Stimulated activated CD8-positive, alpha-beta memory T cell treated with anti-CD3 and anti-CD28 coated beads, Interleukin-2, amount 100 ng/mL, for 1 hour (primary cell): ENCODE measurements at places on chromosomes 7 and 10.

- no peak for DNase-seq
Observed at GRCh38 chr7:8035647-8036518, 67.3 kb downstream of the GLCCI1 start.

DNA sequence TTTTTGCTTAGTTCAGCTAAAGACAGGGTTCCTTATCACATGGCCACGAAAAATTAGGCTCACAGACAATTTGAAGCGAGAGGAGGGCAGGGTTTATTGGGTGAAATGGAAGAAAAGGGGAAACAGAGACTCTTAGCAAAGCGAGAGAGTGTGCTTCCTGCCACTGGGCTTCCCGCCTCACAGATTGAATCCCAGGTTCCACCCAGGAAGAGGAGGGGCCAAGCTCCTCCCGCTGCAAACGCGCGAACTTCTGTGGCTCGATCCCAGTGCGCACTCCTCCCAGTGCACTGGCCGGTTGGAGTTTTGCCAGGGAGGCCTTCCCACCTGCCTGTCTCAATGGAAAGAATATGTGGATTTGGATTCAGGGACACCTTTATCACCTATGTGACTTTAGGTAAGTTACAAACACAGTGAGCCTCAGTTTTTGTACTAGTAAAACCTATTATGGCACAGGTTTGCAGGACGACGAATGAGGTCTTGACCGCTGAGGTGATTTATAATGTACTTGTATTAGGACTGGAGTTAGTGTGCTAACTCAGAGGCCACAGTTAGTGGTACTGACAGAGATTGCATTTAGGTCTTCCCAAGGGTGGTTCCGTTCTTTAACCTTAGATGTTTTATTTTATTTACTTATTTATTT, 48.5 kb upstream of the SP8 start:
- DNase-seq: no peak

DNA sequence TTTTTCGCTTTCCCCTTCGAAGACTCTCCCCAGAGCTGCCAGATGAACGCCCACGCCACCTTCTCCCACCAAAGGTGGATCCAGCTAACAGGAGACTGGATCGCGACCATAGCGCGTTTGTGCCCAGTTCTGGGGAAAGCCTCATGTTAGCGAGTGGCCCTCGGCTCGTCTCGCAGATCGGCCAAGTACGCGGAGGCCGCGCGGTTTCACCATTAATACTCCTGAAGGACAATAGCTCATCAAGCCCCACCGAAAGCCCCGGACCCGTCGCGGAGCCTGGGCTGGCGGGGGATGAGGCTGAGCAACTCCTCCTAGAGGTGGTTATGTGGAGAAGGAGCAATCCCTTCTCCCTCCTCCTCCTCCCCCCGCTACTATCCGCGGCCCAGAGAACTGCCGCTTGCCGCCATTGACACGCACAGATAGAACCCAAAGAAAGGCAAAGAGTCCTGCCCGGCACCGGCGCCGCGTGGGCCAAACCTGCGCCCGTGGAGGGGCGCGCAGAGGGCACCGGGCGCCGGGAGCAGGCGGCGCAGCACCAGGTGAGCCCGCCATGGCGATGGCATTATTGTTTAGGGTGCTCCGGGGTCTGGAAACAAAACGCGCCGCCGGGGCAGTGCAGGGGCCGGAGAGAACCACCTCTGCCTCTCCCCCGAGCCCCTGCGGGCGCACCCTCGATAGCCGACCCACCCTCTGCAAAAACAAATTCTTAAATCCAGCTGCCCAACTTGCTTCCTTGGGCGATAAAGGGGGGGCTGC, at the start of gene MACROH2A2:
TSS of gene MACROH2A2 (plus strand) at position 385 of the 756 bp plus-strand sequence. CDS start 22,813 bp downstream, outside the sequence.
- no peak for DNase-seq

- DNase-seq: no peak
Observed at GRCh38 chr7:92336662-92337340, 91.0 kb downstream of the ANKIB1 start.

- DNase-seq: no peak
Observed at GRCh38 chr10:12703813-12704212, 297.7 kb downstream of the CCDC3 start.

DNA sequence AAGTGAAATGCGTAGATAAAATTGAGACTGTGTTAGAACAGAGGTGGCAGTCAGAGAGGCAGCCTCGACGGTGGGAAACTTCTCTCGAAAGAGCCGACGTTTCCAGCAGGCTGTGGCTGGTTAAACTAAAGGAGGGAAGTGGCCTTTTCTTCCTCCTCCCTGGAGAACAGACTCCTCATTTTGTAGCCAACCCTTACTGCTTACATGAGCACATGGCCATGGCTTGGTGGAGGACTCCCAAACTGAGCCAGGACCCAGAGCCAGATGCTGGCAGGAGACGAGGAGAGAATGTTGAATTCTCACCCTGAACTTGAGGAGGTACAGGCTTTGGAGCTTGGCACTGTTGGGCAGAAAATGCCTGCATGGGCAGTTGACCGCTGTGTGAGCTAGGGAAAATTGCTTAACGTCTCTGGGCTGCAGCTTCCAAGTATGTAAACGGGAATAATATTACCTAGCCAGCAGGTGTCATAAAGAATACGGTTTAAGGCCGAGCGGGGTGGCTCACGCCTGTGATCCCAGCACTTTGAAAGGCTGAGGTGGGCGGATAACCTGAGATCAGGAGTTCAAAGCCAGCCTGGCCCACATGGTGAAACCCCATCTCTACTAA, 24.5 kb downstream of the MMD2 start:
- DNase-seq: no peak

DNA sequence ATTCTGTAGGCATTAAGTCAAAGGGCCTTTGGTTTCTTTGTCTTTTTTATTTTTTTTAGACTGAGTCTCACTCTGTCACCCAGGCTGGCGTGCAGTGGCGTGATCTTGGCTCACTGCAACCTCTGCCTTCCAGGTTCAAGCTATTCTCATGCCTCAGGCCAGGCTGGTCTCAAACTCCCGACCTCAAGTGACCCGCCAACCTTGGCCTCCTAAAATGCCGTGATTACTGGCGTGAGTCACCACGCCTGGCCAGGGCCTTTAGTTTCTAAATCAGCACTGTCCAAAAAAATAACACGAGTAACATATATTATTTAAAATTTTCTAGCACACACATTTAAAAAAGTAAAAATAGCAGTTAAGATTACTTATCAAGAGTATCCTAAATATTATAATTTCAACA, 11.1 kb upstream of the ACSL5 start:
- no peak for DNase-seq

DNA sequence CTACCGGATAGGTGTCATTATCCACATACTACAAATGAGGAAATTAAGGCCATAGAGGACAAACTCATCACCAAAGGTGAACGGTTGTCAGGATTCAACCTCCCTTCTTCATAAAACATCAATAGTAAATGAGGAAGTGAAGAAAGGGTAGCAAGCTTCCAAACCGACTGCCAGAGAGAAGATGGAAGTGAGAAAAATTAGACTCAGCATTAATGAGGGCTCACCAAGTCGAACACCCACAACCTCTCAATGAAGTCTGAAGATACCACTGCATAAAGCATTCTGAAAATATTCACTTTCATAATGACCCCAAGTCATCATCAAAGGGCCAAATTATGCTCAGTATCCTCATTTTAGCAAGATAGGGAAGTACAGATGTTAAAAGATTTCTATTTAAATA, 29.6 kb downstream of the ABCB4 start:
- no peak for DNase-seq

GRCh38 chr7:15128716-15129115, 226.2 kb upstream of the DGKB start:
- DNase-seq: no peak

DNA sequence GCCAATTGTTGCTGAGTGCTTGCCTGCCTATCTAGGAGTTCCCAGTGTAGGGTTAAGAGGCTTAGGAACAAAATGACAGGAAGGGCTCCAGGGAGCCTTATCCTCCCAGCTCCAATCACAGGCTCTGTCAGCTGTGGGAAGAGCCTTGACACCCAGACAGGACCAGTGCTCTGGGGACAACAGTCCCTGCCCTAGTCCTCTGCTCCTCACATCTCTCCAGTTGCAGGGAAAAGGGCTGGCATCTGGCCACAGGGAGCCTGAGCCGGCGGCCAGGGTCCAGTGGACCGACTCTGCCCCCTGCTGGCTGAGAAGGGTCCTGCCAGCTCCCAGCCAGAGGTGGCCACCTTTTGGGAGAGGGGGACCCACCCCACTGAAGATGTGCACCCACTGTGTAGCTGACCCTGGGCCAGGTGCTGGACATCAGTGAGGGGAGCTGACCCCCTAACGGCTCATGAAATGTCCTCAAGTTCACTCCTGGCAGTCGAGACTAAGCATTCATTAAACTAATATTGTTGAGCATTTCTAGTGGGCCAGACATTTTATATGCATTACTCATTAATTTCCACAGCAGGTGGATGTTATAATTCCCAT, 17.6 kb downstream of the DNAJB12 start:
- DNase-seq: no peak

GRCh38 chr7:155738652-155739537, 73.4 kb downstream of the SHH start:
- DNase-seq: peak; percentile 30

GRCh38 chr7:44791278-44792219, 4.9 kb upstream of the PPIA start:
- no peak for DNase-seq

DNA sequence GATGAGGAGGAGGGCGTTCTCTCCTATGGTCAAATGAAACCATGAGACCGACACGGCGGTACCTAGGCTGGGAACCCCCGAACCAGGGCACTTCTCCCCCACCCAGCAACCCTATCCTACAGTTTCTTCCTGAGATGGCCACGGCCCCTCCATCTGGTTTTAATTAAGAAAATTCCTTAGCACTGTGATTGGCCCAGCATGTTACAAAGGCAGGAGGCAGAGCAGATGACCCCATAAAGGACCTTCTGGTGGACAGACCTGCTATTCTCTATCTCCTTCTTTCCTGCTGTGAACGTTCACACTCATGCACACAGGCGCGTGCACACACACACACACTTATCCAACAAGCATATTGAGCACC, 129.4 kb downstream of the RGS10 start:
- DNase-seq: no peak

DNA sequence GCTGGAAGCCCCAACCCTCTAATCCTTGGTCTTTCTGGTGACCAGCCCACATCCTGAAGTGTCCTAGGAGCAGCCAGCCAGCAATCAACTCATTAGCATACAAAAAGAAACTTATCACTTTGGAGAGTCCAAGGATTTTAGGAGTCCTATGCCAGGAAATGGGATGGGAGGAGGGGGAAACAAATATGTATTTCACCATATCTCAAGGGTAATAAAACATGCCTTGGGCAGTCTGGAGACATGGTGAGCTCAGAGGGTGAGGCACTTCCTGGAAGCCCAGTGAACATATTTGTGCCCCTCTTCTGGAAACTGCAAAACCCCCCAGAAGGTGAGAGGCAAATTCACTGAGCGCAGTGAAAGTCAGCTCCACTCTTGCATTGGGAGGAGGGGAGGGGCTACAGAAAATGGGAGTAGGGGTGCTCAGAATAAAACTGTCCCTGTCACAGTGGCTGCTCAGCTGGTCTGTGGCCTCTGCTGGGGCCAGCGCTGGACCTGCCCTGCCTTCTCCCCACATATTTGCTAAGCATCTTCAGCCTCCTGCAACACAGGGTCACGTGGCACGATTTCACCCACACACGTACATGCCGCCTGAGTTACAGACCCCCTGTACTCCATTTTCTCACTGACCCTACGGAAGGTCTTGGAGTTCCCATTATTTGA, 17.7 kb upstream of the ZMIZ1 start:
- DNase-seq: no peak

DNA sequence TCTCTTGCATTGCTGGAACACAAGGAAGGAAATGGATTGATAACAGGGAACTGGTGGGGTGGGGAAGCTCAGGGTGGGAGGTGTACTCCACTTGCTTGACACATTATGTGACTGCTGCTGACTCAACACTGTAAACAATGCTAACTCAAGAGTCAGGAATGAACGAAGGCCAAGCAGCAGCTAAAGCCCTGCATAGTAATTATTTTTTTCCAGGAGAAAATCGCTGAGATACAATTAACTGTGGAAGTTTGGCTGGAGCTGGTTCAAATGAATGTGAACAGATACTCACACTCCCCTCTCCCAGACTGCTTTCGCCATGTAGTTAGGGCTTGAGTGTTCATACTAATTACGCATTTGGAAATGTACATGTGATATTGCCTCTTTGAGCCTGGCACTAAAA, 170.9 kb upstream of the AOAH start:
- DNase-seq: no peak
